ENCODE measurements at places on chromosomes 4 and X.

DNA sequence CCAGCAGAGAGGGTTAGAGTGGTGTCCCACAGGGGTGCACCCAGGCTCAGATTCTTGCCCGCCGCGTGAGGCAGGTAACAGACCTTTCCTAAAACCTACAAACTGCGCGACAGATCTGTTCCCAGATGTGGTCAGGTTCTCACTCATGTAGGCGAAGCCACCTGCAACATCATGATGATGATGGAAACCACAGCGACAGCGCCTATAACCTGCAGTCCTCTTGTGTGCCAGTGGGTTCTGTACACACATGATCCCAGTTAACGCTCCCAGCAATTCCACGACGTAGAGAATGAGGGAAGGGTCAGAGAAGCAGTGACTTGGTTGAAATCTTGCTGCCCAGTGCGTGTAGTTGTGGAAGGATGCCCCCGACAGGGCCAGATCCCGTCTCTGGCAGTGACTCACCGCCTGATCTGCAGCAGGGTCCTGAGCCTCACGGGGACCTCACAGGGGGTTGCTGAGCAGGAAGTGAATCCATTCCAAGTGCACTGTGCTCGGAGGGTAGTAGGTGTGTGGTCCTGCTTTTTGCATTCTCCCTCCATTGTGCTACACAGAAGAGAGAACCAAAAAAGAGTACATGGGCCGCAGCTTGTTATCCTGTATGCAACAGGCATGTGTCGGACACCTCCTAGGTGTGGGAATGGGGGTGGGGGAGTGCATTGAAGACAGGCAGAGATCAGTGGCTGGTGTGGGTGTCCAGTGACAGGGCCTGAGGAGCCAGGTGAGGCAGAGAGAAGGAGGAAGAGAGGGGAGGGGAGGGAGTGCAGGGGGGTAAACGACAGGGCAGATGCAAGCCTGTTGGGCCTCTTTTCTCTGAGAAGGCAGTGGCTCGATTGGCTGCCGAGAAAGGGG lies 66.6 kb downstream of the MTMR1 start:
- DNase-seq = no peak

GRCh38 chrX:16060252-16060651 lies 63.1 kb upstream of the GRPR start:
- DNase-seq = no peak

GRCh38 chr4:25144870-25145481 lies 15.3 kb downstream of the SEPSECS start:
- peak; percentile 18 for DNase-seq

- DNase-seq = no peak
Observed at GRCh38 chrX:727738-728621, 97.4 kb downstream of the SHOX start.

- no peak for DNase-seq
Observed at GRCh38 chr4:155079871-155080270, 128.6 kb upstream of the NPY2R start.

GRCh38 chrX:107848591-107848990 lies 22.9 kb downstream of the MID2 start:
- no peak for DNase-seq

All from NCI-H774 (cell line).